ENCODE measurements at places on chromosomes 7 and 10.

GRCh38 chr10:33731322-33731721, 396.9 kb upstream of the NRP1 start:
- no peak for DNase-seq

GRCh38 chr7:43037531-43037930, 74.9 kb upstream of the HECW1 start:
- DNase-seq: no peak

- no peak for DNase-seq
These were observed 44.0 kb downstream of the ADRB1 start for GRCh38 chr10:114087655-114088054.

DNA sequence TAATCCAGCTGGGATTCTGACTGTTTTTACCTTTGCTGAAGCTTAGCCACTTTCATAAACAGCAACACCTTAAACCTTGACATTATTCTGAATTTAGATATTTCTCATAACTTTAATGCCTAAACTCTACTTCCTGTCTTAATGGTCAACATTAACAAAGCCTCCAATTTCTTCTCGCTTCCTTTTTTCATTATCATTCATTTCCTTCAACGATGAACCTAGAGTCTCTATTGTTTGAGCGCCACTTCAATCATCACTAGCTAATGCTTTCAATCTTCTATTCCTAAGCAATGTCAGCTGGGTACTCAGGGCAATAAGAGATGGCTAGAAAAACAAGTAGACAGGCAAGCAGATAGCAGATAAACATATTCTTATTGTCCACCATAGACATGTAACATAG, 96.6 kb upstream of the TMEM196 start:
- no peak for DNase-seq

- DNase-seq: no peak
These were observed 304.9 kb upstream of the KAT6B start for GRCh38 chr10:74521526-74521925.

GRCh38 chr7:74507538-74508319, 54.0 kb downstream of the GTF2IRD1 start:
- DNase-seq: no peak

DNA sequence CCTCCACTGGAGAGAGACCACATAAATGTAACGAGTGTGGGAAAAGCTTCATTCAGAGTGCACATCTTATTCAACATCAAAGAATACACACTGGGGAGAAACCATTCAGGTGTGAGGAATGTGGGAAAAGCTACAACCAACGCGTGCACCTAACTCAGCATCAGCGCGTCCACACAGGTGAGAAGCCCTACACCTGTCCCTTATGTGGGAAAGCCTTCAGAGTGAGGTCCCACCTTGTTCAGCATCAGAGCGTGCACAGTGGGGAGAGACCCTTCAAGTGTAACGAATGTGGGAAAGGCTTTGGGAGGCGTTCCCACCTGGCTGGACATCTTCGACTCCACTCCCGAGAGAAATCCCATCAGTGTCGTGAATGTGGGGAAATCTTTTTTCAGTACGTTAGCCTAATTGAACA, 20.6 kb downstream of the FAM200A start:
- no peak for DNase-seq

DNA sequence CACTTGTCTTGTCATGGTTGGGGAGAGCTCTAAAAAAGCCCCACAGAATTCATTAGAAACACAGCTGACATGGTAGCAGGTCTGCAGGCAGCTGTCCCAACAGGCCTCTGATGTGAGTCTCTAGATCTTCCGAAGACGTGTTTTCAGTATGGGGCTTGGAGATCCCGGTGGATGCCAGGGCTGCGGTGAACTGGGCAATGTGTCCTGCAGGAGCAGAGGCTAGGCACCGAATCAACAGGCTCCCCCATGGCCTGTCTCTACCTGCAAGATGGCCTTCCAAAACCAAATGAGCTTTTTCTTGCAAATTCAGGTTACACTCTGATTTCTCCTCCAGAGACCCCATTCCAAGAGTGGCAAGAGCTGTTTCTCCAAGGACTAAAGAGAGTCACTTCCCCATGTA, 2.9 kb downstream of the CPXM2 start:
- no peak for DNase-seq

GRCh38 chr10:59814878-59815277, 61.6 kb upstream of the MRLN start:
- DNase-seq: no peak

DNA sequence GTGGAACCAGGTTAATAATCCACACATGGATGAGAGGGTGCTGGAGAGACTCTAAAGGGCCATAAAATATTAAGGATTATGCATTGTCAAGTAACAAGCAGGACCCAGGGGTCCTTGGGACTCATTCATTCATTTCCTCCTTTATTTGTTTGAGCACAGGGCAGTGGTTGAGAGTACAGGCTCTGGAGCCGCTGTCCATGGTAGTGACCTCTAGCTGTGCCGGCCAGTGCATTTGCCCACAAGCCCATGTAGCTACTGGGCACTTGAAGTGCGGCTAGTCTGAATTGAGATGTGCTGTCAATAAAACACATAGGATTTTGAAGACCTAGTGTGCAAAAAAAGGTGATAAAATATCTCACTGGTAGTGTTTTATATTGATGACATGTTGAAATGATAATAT, 137.6 kb downstream of the C10orf105 start:
- no peak for DNase-seq

GRCh38 chr7:87317691-87318245, 27.7 kb upstream of the CROT start:
- DNase-seq: no peak

- DNase-seq: no peak
These were observed 571.0 kb downstream of the ARL4A start for GRCh38 chr7:13258386-13258785.

DNA sequence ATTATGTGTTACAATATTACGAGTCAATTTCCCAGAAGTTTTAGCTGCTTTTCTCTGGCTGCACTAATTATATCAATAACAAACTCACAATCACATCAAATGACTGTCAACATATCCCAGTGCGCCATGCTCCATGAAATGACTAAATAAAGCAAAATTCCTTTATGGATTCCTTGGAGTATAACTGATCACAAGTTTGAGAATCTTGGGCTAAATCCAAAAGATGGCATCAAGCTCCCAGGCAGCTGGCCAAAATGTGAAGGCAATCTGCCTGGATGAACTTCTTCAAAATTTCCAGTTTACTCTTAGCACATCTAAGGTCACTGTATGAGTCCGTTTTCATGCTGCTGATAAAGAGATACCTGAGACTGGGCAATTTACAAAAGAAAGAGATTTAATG, 210.8 kb downstream of the CCSER2 start:
- DNase-seq: no peak

DNA sequence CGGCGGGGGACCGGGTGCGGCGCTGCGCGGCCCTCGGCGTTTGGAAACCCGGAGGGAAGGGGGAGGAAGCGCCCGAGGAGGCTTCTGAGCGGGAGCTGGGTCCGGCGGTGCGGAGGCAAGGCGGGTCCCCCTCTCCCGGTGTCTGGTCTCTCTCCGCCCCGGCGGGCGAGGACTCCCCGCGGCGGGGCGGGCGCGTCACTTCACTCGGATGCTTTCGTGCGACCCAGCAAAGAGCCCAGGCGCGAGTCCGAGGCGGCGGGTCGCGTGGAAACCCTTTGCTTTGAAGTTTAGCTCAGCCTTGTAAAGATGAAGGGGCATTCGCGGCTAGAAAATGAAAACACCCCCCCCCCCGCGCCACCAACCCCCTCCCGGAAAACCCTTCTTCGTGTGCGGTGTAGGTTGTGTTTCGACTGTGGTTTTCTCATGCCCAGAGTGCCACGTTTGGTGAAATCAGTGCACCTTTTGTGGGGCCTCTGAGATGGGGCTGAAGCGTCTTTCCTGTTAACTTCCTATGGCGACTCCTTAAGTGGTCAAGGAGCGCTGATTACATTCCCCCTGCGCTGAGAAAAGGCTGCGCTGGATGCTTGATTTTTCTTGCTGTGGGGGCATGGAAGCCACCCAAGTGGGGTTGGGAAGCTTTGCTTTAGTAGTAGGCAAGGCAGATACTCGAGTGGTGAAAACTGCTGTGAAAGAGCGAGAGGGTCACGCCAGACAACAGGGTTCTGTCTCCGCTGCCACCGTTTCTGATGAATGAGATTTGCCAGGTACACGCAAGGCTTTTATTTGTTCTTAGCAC, 876 bp downstream of the GNAI1 start:
- DNase-seq: no peak

GRCh38 chr10:4351723-4352413, 474.1 kb upstream of the AKR1E2 start:
- DNase-seq: no peak

DNA sequence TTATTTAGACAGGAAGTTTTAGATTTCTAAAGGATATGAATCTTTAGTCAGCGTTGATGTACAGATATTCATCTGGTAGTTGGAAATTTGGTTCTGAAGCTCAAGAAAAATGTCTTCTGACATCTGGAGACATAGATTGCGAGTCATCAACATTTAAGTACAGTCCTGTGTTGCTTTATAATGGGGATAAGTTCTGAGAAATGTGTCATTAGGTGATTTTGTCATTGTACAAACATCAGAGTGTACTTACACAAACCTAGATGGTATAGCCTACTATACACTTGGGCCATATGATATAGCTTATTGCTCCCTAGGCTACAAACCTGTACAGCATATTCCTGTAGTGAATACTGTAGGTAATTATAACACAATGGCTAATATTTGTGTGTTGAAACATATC, 49.6 kb upstream of the UBN2 start:
- DNase-seq: no peak

DNA sequence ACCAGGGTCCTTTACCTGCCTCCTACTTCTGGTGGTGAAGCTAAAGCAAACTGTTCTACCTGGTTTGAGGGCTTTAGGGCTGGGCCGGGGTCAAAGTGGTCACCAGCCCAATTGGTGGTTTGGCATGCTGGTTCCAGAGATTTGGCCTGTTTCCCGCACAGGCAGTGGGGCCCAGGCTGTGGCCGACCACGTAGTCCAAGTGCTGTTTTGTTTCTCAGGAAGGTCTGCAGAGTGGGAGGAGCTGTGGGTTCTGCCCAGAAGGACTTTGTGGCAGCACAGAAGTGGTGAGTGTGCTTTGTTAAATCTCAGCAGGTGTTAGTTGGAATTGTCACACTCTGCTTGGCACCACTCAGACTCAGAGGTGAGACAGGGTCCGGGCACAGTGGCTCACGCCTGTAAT, 85.8 kb downstream of the MKX start:
- DNase-seq: no peak

DNA sequence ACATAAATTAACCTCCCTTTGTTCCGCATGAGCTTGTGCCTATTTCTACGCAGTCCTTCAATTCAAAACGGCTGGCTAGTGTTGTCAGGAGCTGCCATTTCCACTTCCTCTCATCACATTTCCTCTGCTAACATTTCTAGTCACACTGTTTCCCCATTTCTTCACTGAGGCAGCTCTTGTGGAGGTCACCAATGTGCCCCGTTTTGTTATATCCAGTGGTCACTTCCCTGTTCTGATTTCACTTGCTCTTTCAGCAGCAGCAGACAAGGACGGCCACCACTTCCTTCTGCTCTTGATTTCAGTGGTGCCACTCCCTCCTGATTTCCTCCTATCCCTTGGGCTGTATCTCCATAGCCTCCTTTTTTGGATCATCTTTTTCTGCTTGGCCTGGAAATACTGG, 64.8 kb upstream of the SEC61G start:
- DNase-seq: no peak

GRCh38 chr10:73759512-73760115, 15.4 kb downstream of the SEC24C start:
- DNase-seq: no peak

GRCh38 chr7:53101026-53101425, 65.6 kb downstream of the POM121L12 start:
- no peak for DNase-seq

DNA sequence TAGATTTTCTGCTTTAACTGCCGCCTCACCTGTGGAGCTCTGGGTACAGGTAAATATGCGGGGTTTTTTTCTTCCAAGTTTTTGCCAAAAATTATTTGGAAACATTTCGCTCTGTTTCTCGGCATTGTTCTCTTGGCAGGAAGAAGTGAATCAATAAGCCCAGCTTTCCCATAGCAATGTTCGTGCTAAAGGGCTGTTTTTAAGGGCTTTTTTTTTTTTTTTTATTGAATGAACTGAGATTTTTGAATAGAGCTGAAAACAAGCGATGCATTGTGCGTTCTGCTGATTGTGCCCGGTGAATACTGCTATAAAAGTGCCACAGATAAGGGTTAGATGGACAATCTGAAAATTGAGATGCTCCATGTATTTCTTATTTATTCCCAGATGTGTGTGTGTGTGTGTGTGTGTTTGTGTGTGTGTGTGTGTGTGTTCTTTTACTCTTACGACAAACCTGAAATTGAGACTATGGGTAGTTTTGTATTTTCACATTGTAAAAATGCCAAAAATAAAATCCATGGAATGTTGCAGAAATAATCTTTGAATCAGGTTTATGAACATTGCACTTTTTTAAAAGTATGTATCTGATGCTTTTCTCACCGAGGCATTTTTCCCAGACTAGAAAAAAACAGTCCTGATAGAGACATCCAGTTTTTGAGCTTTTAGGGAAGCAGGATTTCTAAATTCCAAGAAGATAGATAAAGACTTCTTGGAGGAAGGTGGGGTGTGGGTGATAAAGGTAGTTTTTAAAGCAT, 30.5 kb downstream of the KIAA1217 start:
- no peak for DNase-seq

DNA sequence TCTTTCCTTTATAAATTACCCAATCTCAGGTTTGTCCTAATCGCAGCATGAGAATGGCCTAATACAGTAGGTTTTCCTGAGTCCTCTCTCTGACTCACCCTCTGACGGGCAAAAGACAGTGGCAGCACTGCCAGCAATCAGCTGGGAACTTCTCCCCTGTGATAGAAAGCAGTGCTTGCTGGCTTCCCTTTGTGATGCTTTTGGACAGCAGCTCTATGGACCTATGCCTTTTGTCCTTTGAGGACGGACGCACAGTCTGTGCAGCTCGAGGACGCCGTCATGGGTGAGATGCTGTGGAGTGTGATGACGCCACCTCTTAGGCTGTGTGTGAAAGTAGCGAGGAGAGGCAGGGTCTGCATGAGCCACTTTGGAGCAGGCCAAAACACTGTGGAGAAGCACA, 68.8 kb downstream of the KIAA1217 start:
- DNase-seq: no peak

- DNase-seq: no peak
These were observed 36.7 kb upstream of the HDAC9 start for GRCh38 chr7:18458830-18459229.

DNA sequence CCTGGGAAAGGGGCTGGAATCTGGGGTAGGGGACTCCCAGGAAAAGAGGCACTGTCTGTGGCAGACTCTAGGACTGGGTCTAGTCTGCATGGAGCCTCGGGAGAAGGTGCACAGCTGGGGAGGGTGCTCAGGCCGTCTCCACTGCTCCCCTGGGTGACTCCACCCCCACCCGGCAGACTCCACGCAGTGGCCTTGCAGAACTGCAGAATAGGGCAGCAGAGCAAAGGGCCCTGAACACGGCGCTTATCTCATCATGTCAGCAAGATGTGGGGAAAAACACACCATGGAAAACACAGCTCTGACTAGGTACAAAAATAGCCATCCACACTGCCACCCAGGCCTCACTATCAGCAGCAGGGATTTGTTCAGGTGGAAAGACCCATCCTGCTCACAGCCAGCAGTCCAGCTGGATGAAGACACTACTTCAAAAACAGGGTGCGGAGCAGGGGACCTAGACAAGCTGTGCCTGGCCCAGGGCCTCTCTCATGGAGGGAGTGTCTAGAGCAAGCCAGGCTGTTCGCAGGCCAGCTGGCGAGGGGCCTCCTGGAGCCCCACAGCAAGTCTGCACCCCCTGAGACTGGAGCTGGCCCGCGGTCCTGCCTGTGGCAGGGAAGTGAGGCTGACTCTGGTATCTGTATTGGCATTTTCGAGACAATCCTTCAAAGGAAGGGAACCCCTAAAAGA, 11.7 kb downstream of the MAT1A start:
- no peak for DNase-seq
